Hepatocyte (in vitro differentiated cells): ENCODE measurements at places on chromosomes 3 and 15.

DNA sequence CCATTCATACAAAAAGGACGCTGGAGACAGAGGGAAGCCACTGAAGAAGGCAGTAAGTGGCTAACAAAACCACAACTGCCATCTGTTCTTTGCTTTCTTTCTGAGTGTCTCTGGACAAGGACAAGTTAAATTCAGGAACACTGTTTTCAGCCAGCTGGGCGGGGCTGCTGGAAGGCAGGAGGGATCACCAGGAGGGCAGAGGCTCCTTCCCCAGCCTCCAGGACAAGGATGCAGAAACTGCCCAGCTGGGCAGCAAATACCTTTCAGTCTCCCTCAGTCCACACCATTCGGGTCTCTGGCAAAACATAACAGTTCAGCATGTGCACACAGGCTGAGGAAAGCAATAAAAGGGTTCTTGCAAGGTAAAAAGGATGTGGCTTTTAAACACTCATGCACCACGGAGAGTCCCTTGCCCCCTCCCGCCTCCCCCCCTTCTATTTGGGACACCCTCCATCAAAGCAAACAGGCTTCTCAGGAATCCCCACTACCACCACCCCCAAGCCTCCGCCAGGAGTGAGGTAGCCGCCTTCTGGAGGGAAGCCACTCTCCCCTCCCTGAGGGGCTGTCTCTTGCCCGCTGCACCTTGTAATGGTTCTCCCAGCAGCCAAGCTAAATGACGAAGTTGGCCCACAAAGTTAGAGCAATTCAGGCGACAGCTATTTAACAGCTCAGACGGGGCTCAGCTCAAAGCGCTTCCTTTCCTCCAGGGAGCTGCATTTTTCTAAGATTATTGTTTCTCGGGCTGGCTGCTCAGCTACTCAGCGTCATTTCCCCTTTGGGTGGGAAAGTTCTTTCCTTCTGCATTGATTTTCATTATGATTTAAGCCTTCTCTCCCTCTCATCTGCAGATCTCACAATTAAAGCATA lies 3.8 kb downstream of the HEG1 start:
- no peak for DNase-seq
- H3K36me3 ChIP-seq = no peaks in the 10 kb centered on the region
- no peak overlapping the region for H3K4me3 ChIP-seq
- H3K4me1 ChIP-seq = peaks cover 26% of the 10 kb centered on the region

DNA sequence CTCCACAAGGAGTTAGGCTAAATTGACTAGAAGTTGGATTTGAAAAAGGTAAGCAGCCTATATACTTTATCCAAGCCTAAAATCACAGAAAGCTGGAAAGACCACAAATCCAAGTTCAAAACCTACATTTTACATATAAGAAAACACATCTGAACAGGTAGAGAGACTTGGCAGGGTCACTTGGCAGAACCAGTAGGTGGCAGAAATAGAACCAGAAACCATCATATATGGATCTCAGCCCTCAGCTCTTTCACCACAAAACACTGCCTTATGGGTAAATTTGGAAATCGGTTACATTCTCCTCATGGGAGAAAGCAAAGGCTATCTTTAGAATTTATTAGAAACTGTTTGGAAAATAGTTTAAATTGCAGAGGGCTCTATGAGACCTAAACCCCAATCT lies 44.2 kb downstream of the MKRN2 start:
- no peak overlapping the region for H3K4me3 ChIP-seq
- H3K36me3 ChIP-seq = peaks cover 6% of the 10 kb centered on the region
- DNase-seq = no peak
- H3K27me3 ChIP-seq = no peaks in the 10 kb centered on the region

- peak overlapping the region; percentile 57 for H3K27ac ChIP-seq
- H3K36me3 ChIP-seq = no peaks in the 10 kb centered on the region
- DNase-seq = no peak
- no peaks in the 10 kb centered on the region for H3K27me3 ChIP-seq
- peaks cover 24% of the 10 kb centered on the region for H3K4me1 ChIP-seq
Observed at GRCh38 chr3:30658328-30659052, 52.1 kb downstream of the TGFBR2 start.

DNA sequence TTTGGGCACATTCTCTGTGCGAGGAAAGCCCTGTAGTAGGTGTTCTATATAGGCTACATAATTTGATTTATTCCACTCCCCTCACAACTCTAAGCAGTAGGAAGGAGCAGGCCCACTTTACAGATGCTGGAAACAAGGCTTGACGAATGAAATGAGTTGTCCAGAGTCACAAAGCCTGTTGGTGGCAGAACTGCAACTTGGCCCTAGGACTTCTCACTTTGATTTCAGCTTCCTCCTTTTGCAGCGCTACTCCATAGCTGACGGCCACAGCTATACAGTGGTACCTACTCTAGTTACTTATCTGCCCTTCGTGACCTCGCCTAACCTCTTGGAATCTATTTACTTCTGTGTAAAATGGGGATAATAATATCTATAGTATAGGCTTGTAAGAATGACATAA lies 2.5 kb upstream of the IRAK2 start:
- no peak for DNase-seq
- H3K27me3 ChIP-seq = no peaks in the 10 kb centered on the region
- H3K36me3 ChIP-seq = no peaks in the 10 kb centered on the region
- no peak overlapping the region for H3K4me3 ChIP-seq
- peaks cover 3% of the 10 kb centered on the region for H3K4me1 ChIP-seq

GRCh38 chr3:23481616-23482278 lies 278.6 kb downstream of the UBE2E2 start:
- H3K27me3 ChIP-seq = no peaks in the 10 kb centered on the region
- no peak for DNase-seq
- no peaks in the 10 kb centered on the region for H3K4me1 ChIP-seq
- no peak overlapping the region for H3K4me3 ChIP-seq

GRCh38 chr15:91759560-91759959 lies 93.9 kb upstream of the SLCO3A1 start:
- no peaks in the 10 kb centered on the region for H3K4me1 ChIP-seq
- peaks cover 10% of the 10 kb centered on the region for H3K27me3 ChIP-seq
- H3K27ac ChIP-seq = no peak overlapping the region
- no peak for DNase-seq
